ENCODE measurements at places on chromosomes 1 and 21.
A peak's percentile ranks its signal among the peaks of the same experiment; 100 is the strongest.

DNA sequence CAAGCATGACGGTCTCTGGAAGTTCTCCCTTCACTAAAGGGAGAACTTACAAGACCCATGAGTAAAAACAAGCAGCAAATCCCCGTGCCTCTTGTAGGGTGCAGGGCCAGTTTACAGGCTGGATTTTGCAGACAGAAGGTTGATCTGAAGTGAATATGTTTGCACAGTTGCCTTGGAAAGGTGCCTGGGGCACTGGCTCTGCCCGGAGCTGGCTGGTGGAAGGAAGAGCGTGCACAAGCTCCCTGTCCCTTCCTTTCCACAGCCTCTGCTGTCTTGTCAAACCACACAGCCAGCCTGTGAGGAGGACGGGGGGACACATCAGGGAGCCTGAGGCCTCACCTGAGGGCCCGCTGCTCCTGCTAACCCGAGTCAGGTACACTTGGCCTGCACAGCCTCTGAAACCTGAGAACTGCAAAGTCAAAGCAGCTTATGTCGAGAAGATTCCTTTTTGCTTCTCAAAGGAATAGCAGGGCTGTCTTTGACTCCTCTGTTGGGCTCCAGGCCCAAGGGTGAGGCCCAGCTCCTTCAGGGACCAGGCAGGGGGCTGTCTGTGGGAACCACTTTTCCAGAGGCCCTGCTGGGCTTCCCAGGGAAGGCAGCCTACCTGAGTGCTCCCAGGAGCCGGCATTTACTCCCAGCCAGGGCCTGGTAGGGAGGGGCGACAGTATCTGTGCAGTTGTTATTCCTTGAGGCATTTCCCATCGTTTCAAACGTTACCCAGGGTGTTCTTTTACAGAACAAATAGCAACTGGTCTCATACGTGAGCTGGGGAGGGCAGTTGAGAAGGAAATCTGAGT lies 251.5 kb downstream of the SIPA1L2 start:
- DNase-seq = no peak

GRCh38 chr1:24109166-24109483 lies 2.8 kb downstream of the MYOM3 start:
- no peak for DNase-seq

- peak; percentile 81 for DNase-seq
Measured at GRCh38 chr1:41662061-41662764, 177.7 kb upstream of the EDN2 start.

- no peak for DNase-seq
Measured at GRCh38 chr1:38826262-38826661, 33.3 kb downstream of the RRAGC start.

GRCh38 chr1:86387916-86388627 lies 8.1 kb downstream of the ODF2L start:
- DNase-seq = peak; percentile 25

- no peak for DNase-seq
Measured at GRCh38 chr21:26147535-26147934, 23.0 kb downstream of the APP start.

GRCh38 chr21:16597753-16598152 lies 868.0 kb downstream of the USP25 start:
- no peak for DNase-seq

DNA sequence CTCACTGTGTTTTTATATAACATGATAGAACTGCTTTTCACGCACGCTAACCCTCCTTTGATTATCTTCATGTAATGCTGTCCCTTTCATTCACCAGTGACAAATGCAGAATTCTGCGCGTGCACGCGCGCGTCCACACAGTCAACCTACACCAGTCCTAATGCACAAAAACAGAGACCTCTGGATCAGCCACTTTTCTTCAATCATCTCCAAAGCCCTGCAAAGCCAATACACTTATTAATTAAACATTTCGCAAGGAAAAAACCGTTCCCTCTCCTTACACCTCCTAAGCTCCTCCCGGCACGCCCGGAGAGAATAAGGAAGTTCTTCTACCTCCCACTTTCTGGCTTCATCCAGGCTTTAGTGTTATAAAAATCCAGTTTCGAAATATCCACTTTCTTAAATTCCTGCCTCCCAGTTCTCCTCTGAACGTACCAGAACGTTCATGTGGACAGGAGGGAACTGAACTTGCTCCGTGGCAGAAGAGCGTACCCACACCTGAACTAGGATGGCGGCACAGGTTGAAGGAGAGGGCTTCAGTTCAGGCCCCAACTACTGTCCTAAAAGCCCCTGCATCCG lies 4.6 kb downstream of the LMX1A start:
- DNase-seq = no peak

- no peak for DNase-seq
Measured at GRCh38 chr21:38667291-38667870, 138.3 kb upstream of the ETS2 start.

- DNase-seq = no peak
Measured at GRCh38 chr1:18341291-18342069, 139.2 kb upstream of the KLHDC7A start.

DNA sequence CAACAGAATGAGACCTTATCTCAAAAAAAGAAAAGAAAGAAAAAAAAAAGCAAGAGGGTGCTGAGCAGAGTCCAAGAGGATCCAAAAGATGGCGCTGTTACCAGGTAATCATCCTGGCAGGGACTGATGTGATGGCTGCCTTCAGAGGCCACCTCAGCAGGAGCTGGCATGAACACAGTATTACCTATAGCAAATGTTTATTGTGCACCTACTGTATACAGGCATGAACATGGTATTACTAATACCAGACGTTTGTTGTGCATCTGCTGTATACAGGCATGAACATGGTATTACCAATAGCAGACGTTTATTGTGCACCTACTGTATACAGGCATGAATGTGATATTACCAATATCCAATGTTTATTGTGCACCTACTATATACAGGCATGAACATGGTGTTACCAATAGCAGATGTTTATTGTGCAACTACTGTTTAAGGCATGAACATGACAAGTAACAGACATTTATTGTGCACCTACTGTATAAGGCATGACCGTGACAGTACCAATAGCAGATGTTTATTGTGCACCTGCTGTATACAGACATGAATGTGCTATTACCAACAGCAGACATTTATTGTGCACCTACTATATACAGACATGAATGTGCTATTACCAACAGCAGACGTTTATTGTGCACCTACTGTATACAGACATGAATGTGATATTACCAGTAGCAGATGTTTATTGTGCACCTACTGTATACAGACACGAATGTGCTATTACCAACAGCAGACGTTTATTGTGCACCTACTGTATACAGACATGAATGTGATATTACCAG lies 115.1 kb upstream of the TMEM51 start:
- no peak for DNase-seq

GRCh38 chr1:169906938-169907337 lies 13.2 kb upstream of the SCYL3 start:
- DNase-seq = peak; percentile 56

GRCh38 chr1:180080439-180080838 lies 74.2 kb upstream of the QSOX1 start:
- no peak for DNase-seq

GRCh38 chr1:186325239-186325638 lies 49.8 kb downstream of the TPR start:
- DNase-seq = peak; percentile 25

GRCh38 chr1:10835822-10836421 lies 39.5 kb upstream of the CASZ1 start:
- peak; percentile 6 for DNase-seq

DNA sequence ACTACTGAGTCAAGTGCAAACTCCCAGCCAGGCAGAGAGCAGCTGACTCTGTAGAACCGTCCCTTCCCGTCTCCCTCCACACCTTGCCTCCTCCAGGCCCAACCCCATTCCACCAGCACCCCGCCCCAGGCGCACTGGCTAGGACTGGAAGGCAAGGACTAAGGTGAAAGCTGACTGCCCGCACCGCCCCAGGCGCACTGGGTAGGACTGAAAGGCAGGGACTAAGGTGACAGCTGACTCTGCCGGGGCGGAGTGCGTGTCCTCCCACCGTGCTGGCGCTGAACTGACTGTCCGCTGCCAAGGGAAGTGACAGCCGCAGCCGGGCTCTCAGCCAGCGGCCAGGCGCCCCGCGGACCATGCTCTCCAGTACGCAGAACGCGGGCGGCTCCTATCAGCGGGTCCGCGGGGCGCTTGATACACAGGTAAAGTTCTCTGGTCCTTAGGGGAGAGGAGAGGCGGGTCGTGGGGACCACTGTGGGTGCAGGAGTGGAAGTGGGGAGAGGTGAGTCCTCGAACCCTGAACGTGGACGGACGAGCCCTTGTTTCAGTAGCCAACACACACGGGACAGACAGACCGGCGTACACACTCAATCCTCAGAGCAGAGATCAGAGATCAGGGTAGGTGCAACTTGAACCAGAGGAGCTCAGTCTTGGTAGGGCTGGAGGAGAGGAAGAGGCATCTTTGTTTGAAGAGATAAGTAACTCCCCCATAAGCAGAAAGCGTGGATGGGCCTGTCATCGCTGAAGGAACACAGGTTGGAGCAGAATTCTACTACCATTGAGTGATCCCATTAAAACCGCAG lies 58.0 kb downstream of the RBM11 start:
- DNase-seq = no peak

- DNase-seq = no peak
Measured at GRCh38 chr1:11673089-11673769, 7.7 kb downstream of the MAD2L2 start.

DNA sequence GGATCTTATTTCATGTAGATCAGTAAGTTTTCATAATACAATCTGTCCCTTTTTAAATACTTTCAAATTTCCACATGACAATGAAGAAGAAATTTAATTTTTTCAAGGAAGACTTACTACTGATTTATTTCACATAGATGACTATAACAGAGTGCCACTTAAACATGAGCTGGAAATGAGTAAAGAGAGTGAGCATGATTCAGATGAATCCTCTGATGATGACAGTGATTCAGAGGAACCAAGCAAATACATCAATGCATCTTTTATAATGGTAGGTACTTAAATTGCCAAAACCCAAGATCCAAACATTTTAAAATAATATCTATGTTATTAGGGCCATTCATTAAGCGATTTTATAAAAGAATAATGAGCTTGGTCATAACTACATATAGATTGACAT lies 110.4 kb downstream of the PTPRC start:
- DNase-seq = no peak

GRCh38 chr1:60898987-60899386 lies 183.4 kb upstream of the NFIA start:
- no peak for DNase-seq

DNA sequence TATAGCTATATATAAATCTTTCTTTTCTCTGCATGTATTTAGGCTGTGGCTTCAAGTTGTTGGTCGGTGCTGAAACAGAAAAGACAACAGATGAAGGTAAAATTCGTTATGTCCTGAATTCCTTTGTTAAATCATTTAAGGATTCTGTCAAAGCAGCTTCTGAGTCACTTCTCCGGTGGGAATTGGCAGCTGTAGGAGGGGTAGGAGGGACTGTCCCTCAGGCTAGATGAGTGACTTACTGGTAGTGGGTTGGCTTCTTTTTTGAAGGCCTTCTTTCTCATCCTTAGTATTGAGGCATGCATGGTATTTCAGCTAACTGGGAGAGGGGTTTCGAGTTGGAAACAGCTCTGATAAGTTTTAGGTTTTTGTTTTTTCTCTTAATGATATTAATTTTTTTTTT lies 22.1 kb upstream of the NEXN start:
- no peak for DNase-seq

DNA sequence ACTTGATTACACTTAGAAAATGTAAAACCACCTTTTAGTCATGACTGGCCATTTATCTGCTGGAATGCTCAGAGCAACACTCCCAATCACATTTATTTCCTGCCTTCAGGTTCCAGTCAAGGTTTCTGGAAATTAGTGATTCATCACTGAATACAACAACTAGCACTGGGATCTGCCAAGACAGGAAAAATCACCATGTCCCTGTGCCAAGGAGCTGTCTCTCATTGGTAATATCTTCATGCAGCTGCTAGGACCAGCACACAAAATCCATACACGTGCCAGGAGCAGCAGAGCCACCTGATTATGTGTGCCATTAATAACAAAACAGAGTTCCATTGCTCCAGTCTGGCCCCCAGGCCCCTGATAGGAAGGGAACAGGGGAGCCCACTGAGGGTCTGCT lies 194.6 kb downstream of the TNR start:
- no peak for DNase-seq

GRCh38 chr1:201750934-201751333 lies 78.0 kb upstream of the IPO9 start:
- DNase-seq = peak; percentile 68

GRCh38 chr1:29254346-29254745 lies 18.0 kb downstream of the PTPRU start:
- DNase-seq = peak; percentile 55

- no peak for DNase-seq
Measured at GRCh38 chr1:72009173-72010093, 272.9 kb downstream of the NEGR1 start.

DNA sequence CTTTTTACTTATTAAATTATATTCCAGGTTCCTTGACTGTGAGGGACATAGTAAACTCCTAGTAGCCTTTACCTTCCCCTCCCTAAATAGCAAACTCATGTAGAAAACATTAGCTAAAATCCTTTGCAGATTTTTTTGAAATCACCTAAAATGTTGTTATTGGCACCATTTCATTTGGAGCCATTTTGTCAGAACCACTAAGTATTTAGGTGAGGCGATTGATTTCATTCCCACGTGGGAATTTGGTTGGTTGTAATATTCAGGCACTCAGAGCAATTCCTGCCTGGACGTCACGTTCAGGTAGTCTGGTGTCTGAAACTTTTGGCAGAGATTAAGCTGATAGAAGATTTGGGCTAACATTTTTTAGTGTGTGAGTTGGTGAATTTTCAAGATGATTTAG lies 84.3 kb downstream of the CAMTA1 start:
- DNase-seq = no peak

DNA sequence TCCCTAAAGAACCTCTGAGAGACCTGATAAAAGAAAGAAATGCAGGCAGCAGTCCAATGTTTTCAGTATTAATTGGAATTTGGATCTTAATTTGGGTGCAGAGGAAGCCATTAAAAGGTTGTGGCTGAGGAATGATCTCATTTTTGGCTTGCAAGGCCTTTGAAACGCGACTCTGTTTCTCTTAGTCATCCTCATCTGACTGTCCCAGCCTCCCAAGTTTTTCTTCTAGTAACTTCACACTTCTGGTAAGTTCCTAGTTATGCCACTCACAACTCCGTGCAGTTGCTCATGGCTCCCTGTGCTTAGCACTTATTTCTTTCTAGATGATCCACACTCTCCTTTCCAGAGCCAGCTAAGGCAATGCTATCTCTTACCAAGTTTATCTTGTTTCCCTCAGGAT lies 147.4 kb upstream of the USP24 start:
- DNase-seq = peak; percentile 77

DNA sequence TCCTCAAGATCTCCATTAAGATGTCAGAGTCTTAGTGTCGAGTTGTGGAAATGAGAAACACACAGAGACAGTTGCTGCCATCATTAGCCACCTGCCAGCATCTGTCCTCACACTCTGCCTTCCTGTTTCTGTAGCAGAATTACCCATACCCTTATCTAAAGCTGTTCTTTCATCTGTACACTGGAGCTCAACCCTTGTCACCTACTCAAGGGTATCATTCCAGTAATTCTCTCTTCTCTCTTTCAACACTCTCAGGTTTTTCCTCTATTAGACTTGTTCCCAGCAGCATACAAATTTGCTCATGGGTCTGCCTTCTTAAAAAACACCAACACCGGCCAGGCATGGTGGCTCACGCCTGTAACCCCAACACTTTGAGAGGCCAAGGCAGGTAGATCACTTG lies 27.4 kb upstream of the RNF2 start:
- DNase-seq = no peak
